Adipocyte (in vitro differentiated cells): ENCODE measurements at places on chromosomes 16 and 17.

DNA sequence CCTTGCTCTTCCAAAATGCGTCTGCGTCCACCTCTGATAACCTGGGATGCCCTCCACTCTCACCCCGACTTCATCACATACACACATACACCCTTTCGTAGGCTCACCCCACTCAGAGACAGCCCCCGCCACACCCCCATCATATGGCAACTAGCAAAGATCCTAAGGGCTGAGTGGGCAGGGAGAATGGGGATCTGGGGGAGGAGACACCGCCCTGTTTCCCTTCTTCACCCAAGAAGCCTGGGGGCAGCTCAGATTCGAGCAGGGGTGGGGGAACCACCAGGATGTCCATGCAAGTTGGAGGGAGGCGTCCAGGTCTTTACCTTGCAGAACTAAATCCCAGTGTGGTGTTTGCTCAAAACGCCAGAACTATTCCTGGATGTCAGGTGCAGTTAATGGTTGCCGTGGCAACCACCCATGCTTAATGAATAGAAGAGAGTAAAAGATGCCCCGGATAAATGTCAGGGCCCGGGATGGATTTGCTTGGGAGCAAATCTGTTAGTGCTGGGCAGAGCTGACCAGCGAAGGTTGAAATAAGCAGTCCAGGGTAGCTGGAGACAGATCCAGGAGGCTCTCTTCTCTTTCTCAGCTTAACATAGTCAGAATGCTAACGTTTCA is 72.8 kb downstream of the CACNG3 start:
- no peak for DNase-seq

DNA sequence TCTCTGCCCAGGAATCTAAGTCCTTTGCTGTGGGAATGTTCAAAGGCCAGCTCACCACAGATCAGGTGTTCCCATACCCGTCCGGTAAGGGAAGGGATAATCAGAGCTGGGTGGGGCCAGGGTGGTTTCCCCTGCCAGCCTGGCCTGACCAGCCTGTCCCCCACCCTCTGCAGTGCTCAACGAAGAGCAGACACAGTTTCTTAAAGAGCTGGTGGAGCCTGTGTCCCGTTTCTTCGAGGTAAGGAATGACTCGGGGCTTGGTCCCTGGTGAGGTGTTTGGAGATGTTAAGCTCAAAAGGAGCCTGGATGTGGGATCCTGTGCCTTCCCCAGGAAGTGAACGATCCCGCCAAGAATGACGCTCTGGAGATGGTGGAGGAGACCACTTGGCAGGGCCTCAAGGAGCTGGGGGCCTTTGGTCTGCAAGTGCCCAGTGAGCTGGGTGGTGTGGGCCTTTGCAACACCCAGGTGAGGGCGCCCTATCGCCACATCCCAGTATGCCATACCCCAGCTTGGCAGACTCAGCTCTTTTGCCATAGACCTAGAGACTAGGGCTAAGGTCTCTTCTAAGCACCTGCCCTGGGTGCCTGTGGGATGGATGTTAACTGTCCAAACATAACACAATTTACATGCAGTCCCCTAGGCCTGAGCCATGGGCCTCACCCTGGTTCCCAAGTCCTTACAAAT is 997 bp downstream of the ACADVL start:
- DNase-seq: peak; percentile 68

DNA sequence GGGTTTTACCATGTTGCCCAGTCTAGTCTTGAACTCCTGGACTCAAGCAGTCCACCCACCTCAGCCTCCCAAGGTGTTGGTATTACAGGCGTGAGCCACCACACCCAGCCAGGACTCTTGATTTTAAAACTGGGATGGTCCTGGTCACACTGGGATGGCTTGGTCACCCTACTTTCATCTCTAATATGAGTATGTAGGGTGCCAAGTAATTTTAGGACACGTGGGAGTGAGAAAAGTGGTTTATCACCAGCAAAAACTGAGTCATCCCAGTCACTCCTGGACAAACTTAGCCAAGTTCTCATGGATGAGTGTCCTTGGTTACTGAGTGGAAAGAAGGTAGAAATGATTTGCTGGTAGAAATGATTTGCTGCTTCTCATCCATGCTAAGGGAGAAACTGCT is 9.9 kb downstream of the CLEC19A start:
- no peak for DNase-seq

- DNase-seq: no peak
Observed at GRCh38 chr16:56357765-56358322, 67.5 kb downstream of the AMFR start.

DNA sequence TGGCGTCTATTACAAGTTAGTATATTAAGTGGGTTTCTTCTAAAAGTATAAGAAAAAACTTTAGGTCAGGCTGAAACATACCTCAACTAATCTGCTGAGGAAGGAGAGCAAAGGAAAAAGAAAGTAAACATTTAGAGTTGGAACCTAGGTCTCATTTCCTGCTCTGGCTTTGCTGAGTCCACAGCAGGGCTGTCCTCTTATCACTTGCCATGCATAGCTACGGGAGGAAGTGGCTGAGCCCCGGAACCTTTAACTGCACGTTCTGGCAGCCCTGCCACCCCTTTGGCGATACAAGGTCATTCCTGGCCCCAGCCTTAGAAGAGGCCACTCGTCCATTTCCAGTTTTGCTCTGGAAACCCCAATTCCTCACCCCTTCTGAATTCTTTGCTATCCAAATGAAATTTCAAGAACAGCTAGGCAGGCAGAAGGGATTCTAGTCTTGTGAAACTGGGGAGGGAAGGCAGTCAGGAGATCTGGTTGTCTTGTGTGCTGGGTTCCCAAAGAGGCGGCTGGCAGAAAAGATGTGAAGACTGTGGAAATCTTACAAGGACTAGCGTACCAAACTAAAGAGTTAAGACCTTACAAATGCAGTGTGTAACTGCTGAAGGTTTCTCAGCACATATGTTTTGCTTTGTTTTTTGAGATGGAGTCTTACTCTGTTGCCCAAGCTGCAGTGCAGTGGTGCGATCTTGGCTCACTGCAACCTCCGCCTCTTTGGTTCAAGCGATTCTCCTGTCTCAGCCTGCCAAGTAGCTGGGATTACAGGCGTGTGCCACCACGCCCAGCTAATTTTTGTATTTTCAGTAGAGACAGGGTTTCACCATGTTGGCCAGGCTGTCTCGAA is 19.1 kb downstream of the WIPI1 start:
- DNase-seq: no peak

DNA sequence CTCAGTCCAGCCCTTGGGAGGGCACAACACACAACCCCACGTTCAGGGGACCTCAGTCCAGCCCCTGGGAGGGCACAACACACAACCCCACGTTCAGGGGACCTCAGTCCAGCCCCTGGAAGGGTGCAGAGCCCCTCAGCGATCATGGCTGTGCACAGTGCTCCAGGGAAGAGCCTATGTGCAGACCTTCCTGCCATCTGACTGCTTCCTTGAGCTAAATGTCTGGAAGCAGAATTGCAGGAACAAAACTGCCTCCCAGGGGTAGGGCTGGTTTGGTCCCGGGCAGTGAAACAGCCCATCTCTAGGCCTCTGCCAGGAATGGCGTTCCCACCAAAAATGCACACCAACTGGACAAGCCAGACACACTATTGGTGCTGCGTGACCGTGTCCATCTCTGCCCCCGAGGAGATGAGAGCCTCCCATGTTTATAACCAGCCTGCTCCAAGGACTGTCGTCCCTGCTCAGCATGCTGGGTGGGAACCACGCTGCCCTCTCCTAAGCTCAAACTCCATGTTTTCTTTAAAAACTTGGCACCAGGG is 44.0 kb downstream of the ZNF276 start:
- DNase-seq: no peak

GRCh38 chr16:50263940-50264929 is 2.1 kb upstream of the ADCY7 start:
- DNase-seq: no peak

GRCh38 chr16:57245472-57246113 is 534 bp downstream of the ARL2BP start:
- DNase-seq: peak; percentile 58

GRCh38 chr16:4677390-4677789 is 16.0 kb upstream of the NUDT16L1 start:
- DNase-seq: no peak

- peak; percentile 32 for DNase-seq
Observed at GRCh38 chr17:5049314-5049841, 14.2 kb upstream of the SLC52A1 start.

DNA sequence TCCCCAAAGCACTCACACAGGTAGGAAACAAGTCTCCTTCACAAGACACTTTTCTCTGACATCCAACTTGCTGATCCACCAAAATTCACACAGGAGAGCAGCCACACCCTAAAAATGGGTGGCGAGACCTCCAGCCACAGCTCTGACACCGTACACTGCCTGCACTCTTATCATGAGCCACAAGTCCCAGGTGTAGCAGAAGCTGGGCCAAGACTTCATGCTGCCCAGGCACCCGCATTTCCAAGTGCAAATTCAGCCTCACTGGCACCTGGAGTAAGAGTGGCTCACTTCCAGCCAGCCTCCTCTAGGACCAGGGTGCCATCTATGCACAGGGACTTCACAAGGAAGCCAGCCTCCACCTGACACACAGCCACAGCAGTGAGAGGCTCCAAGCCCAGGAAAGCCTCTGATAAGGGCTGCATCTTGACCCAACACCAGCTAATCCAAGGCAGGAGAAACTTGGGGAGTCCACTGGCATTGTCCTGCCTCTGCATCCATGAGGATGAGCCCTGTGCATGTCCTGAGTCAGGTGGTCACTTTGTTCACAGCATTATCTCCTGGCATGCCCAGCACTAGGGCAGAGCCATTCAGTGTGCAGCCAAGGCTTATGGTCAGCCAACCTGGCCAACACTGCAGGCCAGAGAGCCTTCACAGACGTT is 2.6 kb upstream of the ZNF768 start:
- DNase-seq: no peak

DNA sequence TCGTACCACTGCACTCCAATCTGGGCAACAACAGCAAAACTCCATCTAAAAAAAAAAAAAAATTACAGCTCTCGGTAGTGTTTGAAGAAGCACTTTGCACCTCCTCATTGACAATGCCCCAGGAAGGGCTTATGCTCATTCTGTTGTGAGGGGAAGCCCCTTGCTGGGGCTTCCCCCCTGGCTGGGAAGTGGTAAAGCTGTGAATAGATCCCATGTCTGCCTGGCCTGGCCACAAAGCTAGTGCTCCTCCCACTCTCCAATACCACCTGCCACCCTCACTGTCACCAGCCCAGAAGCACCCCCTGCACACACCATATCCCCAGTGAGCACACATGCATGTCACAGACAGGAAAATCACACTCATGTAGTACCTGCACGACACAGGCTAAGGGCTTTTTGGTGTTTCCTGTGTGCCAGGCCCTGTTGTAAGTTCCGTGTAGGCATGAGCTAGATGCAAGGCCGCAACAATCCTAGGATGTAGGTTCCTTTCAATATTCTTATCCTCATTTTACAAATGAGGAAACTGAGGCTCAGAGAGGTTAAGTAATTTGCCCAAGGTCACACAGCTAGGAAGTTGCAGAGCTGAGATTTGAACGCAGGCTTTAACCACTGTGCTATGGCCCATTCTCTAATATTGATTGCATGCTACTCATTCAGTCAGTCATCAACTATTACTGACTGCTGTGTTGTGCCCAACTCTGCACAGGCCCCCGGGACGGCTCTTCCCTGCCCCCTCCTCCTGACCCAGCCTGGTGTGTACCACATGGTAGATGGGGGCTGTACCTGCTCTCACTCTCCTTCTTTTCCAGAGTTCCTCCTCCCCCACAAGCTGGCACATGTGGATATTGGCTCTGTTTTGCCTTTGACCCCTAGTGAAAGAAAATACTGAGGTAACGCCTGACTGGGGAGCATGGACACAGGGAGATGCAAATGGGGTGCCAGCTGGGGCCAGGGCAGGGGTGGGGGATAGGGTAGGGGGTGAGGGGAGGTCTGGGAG is 11.9 kb upstream of the COL1A1 start:
- DNase-seq: no peak

DNA sequence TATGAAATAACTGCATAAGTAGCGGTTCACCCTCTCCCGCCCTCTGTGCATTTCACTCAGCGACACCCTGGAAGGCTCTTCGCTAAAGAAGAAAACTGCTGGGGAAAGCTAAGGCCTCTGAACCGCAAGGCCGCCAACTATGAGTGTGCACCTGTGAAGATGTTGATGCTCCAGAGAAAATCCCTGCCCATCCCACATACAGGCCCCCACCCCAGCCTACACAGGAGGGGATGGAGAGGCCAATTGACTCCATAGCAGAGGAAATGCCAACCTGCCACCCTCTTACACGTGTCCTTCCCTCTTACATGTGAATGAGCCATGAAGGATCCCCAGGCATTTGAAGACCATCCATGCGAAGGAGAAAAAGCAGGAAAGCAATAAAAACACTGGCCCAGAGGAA is 104.8 kb downstream of the MGAT5B start:
- DNase-seq: no peak

- peak; percentile 39 for DNase-seq
Observed at GRCh38 chr17:79294459-79295071, 219.9 kb downstream of the ENGASE start.

DNA sequence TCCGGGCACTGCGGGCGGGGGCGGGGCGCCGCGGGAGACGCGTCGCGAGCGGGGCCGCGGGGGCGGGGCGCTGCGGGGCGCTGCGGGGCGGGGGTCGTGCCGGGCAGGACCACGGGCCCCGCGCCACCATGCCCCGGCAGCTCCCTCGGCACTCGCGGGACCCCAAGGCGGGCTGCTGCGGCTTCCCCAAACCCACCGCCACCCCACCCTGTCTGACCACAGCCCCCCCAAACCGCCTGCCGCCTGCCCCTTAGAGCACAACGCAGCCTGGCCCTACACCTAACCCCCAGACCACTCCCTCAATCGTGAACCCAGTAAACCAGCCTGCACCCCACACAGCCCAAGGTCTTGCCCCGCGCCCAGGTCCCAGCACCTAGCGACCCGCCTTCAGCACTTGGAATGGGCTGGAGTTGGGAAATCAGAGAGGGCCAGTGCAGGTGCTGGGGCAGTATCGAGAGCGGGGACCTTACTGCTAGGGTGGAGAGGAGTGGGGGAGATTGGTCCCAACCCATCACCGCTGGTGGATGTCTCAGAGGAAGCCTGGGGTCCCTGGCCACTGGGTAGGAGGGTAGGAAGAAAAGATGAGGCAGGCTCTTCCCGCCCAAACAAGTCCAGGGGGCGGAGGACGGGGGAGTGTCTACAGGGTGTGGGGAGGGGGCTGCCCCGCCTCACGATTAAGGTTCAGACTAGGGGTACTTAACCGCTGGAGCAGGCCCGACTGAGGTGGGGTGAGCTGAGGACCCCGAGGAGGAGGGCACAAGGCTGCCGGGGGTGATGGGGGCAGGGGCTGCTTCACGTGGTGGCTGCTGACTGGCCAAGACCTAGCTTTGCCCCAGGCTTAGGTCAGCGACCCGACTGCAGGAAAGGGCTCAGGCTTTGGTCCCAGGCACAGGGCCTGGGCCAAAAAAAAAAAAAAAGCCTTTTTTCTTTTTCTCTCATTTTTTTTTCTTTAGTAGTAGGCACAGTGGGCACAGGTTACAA is 539 bp upstream of the VAMP2 start:
- peak; percentile 43 for DNase-seq

- DNase-seq: peak; percentile 91
Observed at GRCh38 chr17:40307001-40307730, 1.8 kb upstream of the RARA start.
